ENCODE measurements at places on chromosomes 1 and 21.

DNA sequence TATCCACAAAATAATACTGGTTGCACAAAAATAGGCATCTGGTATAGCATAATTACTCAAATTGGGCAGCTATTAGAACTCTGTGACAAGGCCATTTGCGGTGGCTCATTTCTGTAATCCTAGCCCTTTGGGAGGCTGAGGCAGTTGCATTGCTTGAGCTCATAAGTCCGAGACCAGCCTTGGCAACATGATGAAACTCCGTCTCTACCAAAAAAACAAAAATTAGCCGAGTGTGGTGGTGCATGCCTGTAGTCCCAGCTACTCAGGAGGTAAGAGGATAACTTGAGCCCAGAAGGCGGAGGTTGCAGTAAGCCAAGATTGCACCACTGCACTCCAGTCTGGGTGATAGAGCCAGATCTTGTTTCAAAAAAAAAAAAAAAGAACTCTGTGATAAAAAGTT is 36.7 kb downstream of the PLPP3 start:
- no peak for DNase-seq

DNA sequence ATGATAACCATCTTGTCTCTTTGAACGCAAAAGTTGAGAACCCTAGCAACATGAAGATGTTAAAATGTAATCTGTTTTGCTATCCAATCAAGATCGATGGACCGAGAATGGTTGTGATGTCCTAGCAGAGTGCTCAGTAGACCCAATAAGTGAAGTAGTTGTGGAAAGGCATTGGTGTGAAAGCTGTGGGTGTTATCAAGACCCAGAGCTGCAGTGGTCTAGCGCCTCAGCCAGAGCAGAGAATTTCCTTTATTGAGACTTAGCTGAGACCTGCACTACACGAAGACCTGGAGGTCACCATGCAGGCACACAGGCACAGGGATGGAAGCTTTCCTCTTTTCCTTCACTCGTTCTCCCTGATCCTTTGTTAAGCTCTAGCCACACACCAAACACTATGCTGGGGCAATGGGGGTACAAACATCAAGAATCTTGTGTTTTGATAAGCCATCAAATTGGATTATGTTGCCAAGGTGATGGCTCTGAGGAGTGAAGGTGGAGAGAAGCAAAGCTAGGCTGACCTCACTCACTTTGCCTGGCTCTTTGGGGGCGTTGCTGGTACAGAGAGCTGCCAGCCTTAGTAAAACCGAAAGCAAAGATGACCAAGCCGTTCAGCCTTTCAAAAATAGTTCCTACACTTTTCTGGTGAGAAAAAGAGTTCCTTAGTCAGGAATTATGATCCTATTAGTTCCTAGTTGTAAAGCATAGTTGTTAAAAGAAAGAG is 24.1 kb downstream of the METTL13 start:
- no peak for DNase-seq

- DNase-seq = no peak
Measured at GRCh38 chr1:33649759-33650158, 177.3 kb downstream of the ZSCAN20 start.

- no peak for DNase-seq
Measured at GRCh38 chr1:182255494-182255893, 136.1 kb downstream of the GLUL start.

- no peak for DNase-seq
Measured at GRCh38 chr1:220552672-220553260, 24.8 kb downstream of the MARK1 start.

DNA sequence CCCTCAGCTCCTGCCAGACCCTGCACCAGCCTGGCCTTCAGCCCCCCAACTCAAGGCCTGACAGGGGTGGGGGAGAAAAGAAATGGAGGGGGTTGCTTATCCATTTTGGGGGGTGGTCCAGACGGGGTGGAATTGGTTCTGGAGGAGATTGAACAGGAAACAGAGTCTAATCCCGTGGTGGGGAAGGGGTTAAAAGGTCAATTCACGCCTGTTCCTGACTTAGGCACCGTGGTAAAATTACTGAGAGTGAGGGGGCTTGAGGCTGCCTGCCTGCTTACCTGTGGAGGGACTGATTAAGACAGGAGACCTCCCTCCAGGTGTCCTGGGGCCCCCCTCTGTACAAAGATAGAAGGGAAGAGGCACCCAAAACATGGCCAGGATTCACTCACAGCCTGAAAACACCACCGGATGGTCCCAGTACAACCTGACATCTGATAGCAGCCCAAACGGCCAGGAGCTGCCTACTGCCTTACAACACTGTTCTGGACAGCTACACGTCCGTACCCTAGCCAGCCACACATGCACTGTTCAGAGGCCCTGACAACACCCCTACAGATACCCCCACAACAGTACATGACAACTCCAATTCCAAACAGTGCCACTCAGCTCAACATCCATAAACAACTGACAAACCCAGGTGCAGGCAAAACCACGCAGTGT is 31.8 kb downstream of the AHDC1 start:
- DNase-seq = no peak

DNA sequence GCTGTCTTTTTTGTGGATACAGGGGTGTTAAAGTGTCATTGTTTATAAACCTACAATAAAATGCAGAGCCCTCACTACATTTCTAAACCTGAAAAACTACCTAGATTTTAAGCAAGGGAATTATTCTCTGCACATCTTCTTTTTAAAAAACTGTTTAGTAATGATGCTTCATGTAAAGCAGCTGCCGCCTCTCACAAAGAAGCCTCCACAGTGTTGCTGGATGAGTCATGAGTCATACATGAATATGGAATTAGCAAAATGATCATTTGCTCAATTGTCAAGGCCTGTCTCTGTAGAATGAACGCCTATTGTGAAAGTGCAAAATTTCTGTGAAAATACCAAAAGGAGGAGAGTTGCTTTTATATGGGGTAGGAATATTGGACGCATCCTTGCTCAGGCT is 259.5 kb upstream of the CHRM3 start:
- no peak for DNase-seq

GRCh38 chr1:85198864-85199263 is 2.0 kb downstream of the SYDE2 start:
- no peak for DNase-seq
